Activated T-cell treated with anti-CD3 and anti-CD28 coated beads, Interleukin-2, amount 50 U/mL, for 48 hours (primary cell): ENCODE measurements at places on chromosomes 13 and 19.
A peak's percentile ranks its signal among the peaks of the same experiment; 100 is the strongest.

DNA sequence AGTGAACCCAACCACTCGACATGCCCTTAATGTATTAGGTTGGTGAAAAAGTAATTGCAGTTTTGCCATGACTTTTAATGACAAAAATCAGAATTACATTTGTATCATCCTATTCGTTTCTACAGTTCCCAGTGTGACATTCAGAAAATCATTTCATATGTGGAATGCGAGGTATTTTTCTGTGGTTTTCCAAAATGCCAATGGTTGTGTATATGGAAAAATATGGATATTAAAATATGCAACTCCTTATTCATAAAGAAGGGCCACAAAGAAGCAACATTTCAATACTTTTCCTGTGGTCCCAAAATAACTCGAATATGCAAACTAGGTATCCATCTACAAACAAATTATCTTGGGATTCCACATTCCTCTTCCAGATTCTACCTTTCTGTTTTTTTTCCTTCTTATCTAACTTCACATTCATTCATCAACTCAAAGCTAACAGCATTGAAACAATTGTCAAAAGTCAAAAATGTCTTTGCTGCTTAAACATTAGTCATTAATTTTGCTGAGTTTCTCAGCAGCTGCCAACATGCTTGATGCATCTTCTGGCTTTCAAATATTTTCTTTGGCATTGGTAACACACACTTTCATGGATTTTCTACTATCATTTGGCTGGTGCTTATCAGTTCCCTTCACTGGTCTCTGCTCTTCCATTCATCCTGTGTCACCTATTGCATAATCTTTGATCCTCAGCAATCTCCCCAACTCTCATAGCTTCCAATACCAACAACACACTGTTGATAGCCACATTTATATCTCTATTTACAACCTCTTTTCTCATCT, 1445.4 kb downstream of the EFNB2 start:
- DNase-seq, result no peak

- DNase-seq, result no peak
These were observed 341.3 kb downstream of the TEX29 start for GRCh38 chr13:111661776-111662175.

DNA sequence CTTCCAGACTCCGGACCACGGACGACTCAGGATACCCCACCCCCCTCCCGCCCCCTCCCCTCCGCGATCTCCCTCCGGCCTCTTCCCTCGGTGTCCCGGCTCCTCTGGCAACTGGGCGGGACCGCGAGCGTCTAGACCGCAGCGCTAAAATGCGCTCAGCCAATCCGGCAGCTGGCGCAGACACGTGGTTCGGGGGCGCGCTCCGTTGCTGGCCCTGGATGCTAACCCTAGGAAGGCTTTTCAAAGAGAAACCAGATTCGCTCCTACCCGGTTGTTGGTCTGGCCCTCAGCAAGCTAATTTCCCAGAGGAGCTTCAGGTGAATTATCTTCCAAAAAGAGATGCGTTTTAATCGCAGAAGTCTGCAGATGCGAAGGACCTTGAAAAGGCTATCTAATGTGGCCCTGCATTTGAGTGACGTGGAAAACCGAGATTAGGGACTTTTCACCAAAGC, at the start of gene DZIP1:
Gene DZIP1, minus strand, starts transcription at position 106 of the 452 bp plus-strand sequence. CDS start 2,677 bp downstream, outside the sequence.
- peak; percentile 54 for DNase-seq

DNA sequence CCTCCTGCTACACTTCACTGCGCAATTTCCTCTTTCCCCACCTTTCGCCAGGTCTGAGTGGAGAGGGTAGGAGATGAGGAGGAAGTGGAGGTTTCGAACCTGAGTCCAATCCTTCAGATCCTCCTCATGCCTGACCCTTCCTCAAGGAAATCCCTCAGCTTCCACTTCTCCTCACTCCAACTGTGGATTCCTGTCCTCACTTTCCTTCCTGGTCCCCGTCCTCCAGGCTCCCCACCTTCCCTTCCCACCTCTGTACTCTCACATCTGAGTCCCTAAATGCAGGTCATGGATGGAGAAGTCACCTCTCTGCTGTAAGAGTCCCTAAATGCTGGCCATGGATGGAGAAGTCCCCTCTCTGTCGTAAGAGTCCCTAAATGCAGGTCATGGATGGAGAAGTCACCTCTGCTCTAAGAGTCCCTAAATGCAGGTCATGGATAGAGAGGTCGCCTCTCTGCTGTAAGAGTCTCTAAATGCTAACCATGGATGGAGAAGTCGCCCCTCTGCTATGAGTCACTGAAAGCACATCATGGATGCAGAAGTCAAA, 3.1 kb downstream of the TMEM86B start:
- no peak for DNase-seq

DNA sequence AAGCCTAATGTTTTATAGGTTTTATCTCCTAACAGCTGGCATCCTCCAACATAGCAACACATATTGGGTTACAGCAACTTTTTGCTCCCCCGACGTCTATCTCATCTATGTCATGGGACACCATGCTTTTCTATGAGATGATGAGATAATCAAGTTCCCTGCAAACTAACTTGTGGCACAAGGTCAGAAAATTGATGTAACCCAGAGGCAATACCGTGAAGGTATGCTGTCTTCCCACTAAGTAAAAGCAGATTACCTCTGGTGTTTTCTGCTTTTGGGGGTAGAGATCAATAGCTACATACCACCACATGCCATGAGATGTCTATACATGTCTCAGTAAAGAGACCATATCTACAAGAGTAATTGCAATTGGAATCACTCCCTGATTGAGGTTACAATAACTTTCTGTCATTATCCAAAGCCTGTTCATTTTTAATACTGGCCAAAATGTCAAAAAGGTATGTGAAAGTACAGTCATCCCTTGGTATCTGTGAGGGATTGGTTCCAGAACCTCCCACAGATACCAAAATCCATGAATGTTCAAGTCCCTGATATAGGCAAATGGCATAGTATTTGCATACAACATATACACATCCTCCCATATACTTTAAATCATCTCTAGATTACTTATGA, 131.3 kb downstream of the CYSLTR2 start:
- no peak for DNase-seq

- no peak for DNase-seq
These were observed 22.6 kb downstream of the TM9SF2 start for GRCh38 chr13:99523838-99524237.

DNA sequence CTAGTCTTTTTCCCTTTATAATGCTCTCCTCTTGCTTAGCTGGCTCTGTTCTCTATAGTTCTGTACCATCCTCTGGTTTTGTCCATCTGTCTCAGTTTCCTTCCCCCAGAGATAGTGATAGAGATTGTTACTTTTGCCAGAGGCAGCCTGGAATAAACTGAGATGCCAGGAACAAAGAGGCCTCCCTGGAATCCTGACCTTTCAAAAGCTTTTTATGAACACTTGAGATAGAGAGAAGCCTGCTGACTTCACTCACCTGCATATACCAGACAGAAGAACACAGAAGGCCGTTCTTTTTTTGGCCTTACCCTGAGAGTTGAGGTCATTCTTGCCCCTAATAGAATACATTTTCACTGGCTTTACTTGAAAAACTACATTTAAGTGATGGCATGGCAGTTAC, 150.2 kb downstream of the LHFPL6 start:
- no peak for DNase-seq

- DNase-seq, result no peak
These were observed 776 bp upstream of the LENG1 start for GRCh38 chr19:54160182-54160811.

DNA sequence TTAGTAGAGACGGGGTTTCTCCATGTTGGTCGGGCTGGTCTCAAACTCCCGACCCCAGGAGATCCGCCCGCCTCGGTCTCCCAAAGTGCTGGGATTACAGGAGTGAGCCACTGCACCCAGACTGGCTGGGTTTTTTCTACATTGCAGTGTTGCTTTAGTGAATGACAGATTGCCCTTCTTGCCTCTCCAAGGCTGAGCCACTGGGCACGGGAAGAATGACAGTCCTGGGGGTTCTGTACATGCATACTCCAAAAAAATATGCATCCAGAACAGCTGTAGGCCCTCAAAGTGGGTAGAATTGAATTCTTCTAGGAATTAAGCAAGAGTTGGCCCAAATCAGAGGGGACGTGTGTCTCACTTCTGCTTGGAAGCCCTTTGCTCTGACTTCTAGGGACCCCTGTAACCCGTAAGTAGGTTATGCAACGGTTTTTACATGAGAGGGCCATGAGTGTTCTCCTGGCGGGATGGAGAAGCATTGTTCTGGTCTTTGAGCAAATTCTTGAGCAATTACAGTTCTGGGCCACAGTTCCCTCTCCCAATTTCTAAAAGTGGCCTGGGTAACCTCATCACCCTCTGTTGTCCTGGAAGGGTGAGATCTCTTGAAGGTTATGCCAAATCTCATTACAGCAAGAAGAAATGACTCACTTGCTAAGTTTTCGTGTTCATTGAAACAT, 3.6 kb downstream of the ACTN4 start:
- no peak for DNase-seq

- DNase-seq, result no peak
These were observed 228.6 kb downstream of the LMO7 start for GRCh38 chr13:75864718-75865117.

DNA sequence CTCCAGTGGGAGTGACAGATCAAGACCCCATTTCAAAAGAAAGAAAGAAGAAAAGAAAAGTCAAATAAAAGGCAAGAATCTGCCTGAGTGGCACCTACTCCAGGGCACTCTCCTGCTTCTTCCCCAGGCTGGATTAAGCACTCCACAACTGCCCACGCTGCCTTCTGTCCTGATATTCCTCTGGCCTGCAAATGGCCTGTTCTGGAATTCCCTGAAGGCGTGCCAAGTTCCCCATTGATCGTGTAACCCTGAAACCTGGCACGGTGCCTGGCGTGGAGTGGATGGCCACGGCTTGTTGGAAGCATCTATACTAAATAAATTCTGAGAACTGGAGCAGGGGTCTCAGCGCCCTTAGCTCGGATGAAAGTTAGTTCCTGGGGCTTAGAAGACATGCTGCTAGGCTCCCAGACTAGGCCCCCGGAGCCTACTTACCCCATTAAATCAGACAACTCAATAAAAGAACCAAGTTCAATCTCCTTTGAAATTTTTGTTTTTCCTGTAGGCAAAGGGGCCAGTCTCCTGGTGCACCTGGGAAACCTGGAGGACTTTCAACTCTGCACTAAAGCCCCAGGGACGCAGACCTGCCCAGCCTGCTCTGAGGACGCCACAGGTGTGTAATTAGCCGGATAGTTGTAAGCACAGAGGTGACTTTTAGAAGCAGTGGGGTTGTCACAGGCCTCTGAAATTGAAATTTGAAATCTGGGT, 21.9 kb downstream of the ANKRD27 start:
- DNase-seq, result no peak
